ENCODE measurements at places on chromosomes 16 and 17.

- DNase-seq: peak; percentile 35
Measured at GRCh38 chr16:87076950-87077749, 240.0 kb downstream of the C16orf95 start.

- DNase-seq: peak; percentile 38
Measured at GRCh38 chr16:87062569-87063442, 254.4 kb downstream of the C16orf95 start.

GRCh38 chr17:57257895-57258851 is 1.9 kb downstream of the MSI2 start:
- no peak for DNase-seq

- DNase-seq: peak; percentile 82
Measured at GRCh38 chr16:31105677-31106213, 2.4 kb upstream of the BCKDK start.

DNA sequence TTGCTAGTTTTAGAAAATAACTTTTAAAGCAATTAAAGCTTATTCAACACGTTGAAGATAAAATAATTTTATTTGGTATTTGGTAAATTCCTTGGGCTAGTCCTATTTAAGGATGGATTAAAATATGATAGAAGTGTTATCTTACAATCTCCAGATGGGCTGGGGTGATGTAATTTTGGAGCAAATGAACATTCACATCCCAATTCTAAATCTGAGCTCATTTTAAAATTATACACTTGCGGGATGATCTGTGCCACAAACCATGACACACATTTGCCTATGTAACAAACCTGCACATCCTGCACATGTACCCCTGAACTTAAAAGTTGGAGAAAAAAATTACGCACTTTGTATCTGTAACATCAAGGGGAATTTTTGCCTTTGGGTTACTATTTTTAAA is 31.5 kb downstream of the NLK start:
- no peak for DNase-seq

DNA sequence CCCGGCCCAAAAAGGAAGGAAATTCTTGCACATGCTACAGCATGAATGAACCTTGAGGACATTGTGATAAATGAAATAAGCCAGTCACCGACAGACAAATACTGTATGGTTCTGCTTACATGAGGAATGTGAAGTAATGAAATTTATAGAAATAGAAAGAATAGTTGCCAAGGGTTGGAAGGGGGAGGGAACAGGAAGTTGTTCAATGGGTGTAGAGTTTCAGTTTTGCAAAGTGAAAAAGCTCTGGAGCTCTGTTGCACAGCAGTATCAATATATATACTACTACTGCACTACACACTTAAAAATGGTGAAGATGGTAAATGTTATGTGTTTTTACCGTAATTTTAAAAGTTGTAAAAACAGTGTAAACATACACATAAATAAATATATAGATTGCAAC is 43.7 kb downstream of the PKD1L3 start:
- no peak for DNase-seq

DNA sequence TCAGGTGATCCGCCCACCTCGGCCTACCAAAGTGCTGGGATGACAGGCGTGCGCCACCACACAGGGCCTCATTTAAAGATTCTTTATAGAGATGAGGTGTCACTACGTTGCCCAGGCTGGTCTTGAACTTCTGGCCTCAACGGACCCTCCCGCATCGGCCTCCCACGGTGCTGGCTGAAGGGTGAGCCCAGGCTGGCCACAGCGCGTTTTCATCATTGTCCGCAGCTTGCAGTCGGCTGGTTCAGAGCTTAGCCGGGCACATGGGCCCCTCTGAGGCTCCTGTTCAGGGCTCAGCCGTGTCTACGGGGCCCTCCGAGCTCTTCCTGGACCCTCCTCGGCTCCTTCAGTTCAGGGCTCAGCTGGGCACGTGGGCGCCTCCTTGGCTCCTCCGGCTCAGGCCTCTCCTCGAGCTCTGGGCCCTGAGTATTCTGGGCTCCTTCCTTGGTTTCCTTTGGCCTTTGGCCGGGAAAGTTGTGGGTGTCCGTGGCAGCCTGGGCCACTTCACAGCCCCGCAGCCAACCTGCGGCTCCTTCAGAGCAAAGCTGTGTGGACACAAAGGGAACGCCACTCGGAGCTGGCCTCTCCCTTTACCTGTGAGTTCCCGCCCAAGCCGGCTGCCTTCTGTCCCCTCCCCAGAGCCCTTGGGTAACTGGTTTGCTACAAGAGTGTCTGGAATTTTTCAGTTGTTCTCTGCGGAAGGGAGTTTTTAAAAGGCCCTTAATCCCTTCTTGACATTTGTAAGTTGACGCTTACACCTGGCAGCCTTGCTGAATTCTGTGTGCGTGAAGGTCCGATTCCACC is 1.2 kb upstream of the MSLN start:
- DNase-seq: no peak

DNA sequence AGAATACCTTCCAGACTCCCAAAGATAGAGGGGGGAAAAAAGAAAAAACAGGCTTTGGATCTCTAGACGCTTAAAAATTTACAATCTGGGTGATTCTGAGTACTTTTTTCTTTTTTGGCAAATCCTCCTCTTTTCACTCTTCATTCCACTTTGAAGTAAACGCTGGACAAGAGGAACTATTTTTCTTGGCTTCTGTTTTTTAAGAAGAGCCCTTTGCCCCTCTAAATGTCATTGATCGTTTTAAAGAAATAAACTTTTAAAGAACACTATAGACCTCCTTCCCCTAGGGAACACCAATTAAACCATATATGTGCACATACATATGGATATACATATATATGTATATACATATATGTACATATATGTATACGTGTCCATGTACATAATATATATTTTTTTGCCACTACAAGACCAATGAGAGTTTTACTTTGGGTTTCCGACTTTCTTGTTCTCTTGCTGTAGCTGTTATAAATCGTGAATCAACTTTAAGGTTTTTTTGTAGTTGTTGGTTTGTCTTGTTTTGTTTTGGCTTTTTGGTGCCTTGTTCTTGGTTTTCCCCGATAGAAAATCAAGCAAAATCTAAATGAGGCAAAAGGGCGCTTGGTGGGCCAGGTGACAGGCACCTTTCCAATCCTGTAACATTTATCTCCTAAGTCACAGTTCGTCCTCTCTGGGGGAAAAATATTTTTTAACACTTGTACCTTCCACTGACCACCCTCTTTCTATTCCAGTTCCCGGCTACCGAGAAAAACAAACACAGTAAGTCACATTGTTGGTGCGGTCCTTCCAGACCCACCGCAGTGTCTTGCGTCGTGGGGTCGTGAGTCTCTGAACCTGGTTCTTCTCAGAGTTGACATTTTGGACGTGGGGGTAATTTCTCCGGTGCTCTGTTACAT is 4.4 kb downstream of the FOXF1 start:
- DNase-seq: no peak

DNA sequence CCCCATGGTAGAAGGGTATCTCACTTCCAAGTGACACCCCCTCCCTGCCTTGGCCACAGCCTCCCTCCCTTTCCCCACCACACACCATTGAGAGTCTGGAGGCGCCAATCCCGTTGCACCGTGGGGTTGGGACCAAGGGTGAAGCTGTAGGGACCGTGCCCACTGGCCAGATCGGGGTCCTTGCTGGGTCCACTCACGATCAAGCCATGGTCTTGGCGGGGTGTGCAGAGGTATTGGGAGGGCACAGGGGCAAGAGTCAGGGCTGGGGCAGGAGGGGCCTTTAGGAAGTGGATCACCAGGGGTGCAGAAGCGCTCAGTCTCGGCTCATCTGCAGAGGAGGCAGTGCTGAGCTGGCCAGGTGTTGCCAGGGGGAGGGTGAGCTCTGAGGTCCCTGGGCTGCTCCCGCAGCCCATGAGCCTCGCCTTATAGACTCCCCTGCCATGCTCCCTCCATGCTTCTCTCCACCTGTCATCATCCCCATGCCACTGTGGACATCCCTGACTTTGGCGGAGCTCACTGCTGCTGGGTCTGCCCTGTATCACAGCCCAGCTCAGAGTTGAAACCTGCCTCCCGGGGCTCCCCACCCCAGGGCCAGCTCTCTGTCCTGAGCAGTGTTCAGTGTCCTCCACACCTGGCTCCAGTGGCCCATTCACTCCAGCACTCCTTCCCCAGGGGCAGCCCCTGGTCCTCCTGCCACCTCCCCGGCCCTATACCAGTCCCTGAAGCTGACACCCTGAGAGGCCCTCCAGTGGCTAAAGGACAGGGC is 8.3 kb downstream of the CDH16 start:
- no peak for DNase-seq

- no peak for DNase-seq
Measured at GRCh38 chr17:65637786-65638185, 76.3 kb upstream of the AXIN2 start.

GRCh38 chr17:71600137-71600789 is 520.6 kb upstream of the SOX9 start:
- DNase-seq: no peak

DNA sequence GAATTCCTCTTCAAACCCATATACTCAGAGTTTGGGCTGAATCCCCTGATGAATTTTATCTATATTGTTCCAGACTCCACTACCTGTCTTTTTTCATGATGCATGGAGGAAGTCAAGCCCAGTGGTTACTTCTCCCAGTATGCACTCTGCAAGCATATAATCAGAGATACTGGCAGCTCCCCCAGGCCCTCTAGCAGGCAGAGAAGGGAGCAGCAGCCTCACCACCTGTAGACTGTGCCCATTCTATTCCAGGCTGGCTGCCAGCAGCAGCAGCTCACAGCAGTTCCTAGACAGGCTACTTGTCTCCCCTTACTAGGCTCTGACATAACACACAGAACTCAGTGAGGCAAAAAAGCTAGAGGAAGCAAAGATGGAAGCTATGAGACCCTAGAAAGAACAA is 3.4 kb downstream of the MKS1 start:
- DNase-seq: no peak

DNA sequence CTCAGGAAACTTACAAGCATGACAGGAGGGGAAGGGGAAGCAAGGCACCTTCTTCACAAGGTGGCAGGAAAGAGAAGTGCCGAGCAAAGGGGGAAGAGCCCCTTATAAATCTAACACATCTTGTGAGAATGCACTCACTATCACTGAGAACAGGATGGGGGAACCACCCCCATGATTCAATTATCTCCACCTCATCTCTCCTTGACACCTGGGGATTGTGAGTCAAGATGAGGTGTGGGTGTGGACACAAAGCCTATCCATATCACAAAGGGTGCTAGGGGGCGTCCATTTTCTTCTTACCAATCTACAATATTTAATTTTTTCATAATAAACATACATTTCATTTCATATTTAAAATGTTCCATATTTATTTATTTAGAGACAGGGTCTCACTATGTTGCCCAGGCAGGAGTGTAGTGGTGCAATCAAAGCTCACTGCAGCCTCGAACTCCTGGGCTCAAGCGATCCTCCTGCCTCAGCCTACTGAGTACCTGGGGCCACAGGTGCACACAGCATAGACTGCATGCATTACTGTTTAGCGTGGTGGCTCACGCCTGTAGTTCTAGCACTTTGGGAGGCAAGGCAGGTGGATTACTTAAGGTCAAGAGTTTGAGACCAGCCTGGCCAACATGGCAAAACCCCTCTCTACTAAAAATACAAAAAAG is 26.5 kb upstream of the FAAP100 start:
- no peak for DNase-seq
